Endothelial cell of umbilical vein (primary cell): ENCODE measurements at places on chromosomes 12 and 14. TPM values are rescaled to one million over a fixed set of nuclear protein-coding genes. Genes with fewer than 3 reads are reported as not detected.
A peak's percentile ranks its signal among the peaks of the same experiment; 100 is the strongest.

- no peak for DNase-seq
These were observed 129.9 kb downstream of the CPNE8 start for GRCh38 chr12:38775457-38775856.

GRCh38 chr14:69079188-69079742 is 73.7 kb downstream of the DCAF5 start:
- peak; percentile 94 for DNase-seq

DNA sequence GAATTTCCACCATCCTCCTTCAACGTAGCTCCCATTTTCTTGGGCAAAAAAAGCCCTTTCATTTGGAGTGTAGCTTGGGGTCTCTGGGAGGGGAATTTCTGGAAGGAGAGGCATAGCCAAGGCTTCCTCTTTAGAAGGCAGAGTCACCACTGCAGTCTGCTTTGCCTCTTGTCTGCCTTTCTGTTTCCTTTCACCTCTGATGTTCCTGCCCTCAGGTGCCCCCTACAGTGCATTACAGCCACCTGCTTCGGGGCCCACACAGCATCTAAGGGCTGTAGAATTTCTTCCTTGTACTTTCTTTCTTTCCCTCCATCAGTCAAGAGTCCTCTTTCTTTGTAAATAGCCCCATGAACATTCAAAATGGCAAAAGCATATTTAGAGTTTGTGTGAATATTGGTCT is 1313.9 kb downstream of the TMEM121 start:
- no peak for DNase-seq

- no peak for DNase-seq
These were observed 118.5 kb downstream of the RFLNA start for GRCh38 chr12:124413401-124413800.

- no peak for DNase-seq
These were observed 5.0 kb downstream of the SLC39A5 start for GRCh38 chr12:56234746-56235436.

- DNase-seq = no peak
These were observed 18.6 kb downstream of the CCER1 start for GRCh38 chr12:90936230-90937005.

DNA sequence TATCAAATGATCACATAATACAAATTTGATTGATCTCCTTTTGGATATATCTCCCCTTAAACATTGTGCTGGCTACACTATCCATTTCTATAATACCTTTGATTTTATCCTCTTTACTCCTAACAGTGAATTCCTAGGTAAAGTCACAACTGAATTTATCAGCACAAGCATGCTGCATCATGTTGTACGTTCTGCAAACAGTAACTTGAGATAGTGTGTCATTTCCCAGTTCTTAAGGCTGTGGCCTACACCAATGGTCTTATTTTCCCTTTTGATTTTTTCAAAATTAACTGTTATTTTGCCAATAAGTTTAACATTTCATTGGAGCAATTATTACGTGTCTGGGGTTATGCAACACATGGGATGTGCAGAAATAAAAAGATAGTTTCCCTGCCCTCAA is 24.8 kb downstream of the PRKCH start:
- DNase-seq = no peak

GRCh38 chr14:77230914-77231313 is 40.1 kb downstream of the NGB start:
- DNase-seq = no peak

GRCh38 chr14:68627868-68628604 is 164.8 kb downstream of the ZFP36L1 start:
- DNase-seq = no peak

- peak; percentile 69 for DNase-seq
These were observed 28.8 kb downstream of the ATXN2 start for GRCh38 chr12:111570084-111570961.

DNA sequence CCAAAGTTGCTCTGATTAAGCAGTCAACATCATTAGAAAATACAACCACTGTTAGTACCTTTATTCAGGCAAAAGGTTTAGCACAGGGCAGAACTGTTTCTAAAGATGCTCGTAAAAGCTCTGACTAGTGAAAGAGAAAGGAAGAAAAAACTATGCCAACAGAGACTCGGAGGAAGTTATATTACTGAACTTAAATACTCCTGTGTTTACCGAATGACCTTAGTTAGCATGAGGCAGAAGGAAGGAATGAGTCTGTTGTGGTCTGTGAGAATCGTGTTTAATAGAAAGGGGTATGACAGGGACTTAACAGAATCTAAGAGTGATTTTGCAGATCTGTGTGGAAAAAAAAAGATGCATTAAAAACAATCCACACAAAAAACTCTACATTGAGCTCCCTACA is 84.1 kb upstream of the OVCH1 start:
- DNase-seq = peak; percentile 74

PPTC7 gene
- polyA plus RNA-seq = 6.8 and 8.4 TPM in 2 replicates

RHOJ gene
- polyA plus RNA-seq = 485 and 486 TPM in 2 replicates

SOCS2 gene
- 2.4 and 3.5 TPM in 2 replicates for polyA plus RNA-seq
